GM12864 (cell line): ENCODE measurements at places on chromosomes 12 and 14.
A peak's percentile ranks its signal among the peaks of the same experiment; 100 is the strongest.

DNA sequence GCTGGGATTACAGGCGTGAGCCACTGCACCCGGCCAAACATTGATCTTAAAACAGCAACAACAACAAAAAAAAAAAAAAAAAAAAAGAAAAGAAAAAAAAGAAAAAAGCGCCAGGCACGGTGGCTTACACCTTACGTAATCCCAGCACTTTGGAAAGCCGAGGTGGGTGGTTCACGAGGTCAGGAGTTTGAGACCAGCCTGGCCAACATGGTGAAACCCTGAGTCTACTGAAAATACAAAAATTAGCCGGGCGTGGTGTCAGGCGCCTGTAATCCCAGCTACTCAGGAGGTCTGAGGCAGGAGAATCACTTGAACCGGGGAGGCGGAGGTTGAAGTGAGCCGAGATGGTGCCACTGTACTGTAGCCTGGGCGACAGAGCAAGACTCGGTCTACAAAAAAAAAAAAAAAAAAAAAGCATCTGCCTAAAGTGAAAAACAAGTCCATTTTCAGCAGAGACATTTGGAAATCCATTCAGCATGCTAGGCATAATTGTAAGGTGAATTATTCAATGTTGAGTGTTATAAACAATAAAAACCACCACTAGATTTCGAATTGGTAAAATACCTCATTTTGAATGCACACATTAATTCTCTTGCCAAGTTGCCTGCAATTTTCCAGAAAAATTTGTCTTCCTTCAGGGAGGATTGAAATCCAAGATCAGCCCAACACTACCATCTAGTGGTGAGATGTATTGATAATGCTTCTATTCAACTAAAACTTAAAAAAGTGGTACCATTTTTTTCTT lies 8.0 kb upstream of the CERS5 start:
- DNase-seq, result no peak

- no peak for DNase-seq
Observed at GRCh38 chr14:91352728-91353692, 64.6 kb downstream of the CCDC88C start.

DNA sequence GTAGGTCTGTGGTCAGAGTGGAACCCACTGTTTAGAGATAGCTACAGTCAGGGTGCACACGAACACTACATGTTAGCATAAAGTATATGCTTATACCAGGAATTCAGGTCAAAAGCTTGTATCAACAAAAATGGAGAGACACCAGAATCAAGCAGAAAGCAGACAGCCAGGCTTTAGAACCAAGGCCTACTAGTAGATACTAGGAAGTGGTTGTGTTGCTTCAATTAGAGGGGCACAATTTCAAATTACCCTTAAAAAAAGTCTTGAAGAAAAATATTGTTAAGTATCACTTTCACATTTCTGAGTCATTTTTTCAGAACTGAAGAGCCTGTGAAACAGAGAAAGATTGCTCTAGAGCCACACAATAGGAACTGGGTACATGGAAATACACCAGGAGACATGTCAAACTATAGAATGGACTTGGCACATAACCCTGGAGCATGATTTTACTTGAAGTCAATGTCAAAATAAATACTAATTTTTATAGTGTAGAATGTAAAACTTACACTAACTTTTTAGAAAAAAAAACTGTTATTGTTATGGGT lies 41.6 kb downstream of the LRRC9 start:
- DNase-seq, result peak; percentile 16

DNA sequence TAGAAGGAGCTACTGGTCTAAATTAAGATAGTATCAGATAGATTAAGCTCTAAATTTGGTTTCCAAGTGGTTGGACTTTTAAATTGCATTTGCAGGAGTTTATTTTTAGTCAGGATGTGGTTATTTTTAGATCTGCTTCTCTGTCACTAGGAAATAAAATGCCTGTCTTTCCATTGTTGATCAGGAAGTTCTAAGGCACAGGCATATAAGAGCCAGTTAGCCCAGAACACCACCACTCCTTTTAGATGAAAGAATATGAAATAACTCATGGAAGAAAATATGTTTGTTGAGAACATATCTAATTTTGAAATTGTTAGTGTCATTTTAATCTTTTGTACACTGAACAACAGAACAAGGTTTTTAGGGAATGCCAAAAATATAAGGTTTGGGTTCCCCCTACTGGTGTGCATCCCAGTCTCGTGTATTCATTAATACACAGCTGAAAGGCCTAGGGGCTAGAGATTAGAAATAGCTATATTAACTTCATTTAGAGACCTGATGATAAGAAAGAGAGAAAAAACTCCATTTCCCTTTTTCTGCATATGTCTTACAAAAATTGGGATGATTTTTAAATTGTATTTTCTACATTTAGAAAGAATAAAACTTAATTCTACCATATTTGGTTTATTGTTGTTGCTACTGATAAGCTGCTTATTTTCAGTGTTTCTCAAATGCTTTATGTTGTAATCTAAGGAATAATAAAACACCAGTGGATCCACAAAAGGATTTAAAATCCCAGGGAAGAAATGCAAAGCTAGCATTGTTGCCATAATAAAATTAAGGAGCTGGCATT lies 67.2 kb downstream of the RIC8B start:
- DNase-seq, result peak; percentile 5

DNA sequence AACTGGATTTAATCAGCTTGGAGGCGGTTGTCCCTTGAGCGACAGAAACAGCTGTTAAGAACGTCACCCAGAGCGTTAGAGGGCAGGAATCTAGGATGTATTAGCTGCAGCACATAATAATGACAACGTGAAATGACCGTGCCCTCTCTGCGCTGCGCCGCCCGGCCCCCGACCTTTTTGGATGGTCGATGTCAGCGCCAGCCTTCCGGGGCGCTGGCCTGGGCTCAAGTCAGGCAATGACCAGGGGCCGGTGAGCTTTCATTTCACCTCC lies 427 bp upstream of the TMEM120B start:
- DNase-seq, result no peak

DNA sequence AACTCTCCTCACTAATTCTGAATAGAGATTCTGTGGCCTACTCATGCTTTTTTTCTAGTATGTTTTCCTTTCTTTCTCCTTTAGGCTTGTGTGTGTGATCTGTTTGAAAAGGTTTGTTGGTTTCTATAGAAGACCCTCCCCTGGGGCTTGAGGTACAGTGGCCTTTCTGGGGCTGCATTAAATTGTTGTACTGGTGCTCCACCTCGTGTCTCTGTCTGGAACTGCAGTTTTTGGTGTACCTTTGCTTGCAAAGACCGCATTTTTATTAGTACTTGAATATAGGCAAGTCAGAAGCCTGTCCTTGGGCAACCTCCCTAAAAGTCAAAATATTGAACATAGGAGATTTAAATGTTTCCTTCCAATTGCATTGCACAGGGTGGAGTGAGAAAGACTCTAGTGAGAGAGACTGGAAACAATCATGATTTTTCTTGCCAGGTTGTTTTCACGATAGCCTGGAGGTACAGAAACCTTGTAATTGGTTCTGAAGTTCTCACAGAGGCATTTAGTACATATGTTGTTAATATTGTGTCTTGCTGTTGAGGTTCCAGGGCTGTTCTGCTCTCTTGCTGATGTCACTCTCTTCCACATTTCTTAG lies 39.0 kb downstream of the SLCO1B1 start:
- peak; percentile 10 for DNase-seq

DNA sequence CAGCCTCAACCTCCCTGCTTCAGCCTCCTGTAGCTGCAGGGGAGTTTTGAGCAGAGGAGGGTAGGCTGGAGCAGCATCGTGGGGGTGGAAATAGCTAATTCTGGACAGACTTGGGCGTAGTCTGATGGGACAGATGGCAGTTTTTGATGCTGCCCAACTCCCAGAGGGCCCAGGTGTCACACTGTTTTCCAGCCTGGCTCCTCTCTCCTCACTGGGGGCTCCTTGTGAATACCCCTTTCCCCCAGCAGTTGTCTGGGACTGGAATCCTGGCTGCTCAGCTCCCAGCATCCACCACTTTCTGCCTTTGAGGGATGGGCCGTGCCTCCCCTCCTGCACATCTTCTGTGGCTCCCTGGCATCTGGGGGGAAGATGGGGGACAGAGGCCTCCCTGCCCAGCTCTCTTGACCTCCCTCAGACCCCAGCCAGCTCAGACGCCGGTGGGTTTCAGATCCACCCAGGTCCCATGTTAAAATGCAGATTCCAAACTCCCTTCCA lies 34.0 kb downstream of the SH2B3 start:
- no peak for DNase-seq

- no peak for DNase-seq
Observed at GRCh38 chr12:102851246-102851645, 65.8 kb downstream of the PAH start.

DNA sequence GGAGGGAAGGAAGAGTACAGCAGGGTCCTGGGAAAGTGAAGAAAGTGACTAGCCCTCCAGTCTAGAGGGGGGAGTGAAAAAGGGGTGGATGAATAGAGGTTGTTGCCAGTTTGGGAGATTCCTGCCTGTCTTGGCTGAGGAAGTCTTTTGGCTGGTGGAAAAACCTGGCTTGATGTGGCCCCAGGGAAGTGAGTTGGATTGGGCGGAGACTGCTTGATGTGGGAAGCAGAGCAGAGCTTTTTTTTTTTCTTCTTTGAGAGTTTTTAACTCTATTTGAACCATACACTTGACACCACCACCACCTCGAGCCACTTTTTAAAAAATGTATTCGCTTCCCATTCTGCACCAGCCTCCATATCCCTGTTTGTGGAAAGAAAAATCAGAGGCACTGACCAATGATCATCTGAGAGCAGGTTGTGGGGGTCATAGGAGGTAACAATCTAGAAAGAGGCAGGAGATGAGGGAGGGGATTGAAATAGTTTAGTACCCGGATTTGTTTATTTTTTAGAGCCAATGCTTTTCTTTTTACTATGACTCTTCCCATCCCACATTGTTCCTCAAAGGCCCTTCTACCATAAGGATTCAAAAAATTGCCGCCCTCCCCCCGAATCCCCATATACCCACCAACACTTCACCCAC lies 690 bp upstream of the DTX3 start:
- DNase-seq, result no peak

GRCh38 chr14:75885829-75886228 lies 96.0 kb downstream of the TGFB3 start:
- DNase-seq, result no peak

DNA sequence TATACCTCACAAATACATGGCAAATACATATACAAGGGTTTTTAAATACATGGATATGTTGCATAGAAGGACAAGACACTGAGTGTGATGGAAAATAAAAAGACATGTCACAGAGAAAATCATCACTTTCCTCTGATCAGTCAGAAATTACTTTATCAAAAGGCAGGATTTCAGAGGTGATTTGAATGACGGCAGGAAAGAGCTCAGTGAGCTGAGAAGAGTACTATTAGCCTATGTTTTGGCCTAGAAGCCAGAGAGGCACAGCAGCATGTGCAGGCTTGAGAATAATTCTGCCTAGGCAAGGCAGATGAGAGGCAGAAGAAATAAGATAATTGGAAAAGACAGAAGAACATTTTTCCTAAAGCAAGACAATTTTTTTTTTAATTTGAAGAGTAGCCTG lies 94.9 kb downstream of the BCAT1 start:
- DNase-seq, result no peak

DNA sequence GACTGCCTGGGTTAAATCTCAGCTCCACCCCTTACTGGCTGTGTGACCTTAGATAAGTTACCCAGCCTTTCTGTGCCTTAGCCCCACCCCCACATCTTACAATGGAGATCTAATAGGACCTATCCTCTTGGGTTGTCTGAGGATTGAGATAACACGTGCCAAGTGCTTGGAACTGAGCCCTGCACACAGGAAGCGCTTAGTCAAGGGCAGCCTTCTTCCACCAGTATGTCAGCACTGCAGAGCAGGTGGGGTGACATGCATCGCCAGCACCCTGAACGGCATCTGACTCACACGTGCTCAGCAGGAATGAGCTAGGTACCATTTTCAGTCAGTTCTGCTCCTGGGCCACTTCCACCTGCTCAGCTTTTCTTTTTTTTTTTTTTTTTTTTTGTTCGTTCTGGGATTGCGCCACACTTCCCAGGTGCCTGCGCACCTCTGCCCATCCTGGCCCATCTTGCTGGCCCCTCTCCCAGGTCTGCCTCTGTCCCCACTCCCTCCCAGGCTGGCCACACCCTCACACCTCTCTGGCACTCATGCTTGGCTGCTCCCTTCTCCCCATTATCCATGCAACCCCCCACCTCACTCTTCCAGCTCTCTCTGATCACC lies 19.6 kb downstream of the LGMN start:
- peak; percentile 62 for DNase-seq

GRCh38 chr14:100818221-100818699 lies 7.7 kb upstream of the MEG3 start:
- no peak for DNase-seq

DNA sequence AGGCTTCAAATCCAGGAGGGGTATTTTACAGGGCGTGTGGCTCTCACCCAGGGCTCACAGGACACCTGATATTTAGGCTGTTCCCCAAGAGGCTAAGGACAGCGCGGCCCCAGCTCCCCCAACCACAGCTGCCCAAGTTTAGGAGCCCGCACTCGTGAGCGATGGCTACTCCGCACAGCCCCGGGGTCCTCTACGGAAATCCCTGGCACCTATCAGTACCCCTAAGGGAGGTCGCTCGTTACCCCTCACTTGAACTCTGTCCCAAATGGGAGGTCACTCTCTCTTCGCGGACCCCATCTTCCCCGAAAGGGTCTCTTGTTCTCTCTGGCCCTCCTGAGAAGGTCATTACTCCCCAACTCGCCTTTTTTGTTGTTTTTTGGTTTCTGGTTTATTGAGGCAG lies 708 bp upstream of the P2RX4 start:
- DNase-seq, result no peak

- no peak for DNase-seq
Observed at GRCh38 chr12:53232646-53233461, 845 bp upstream of the RARG start.

- DNase-seq, result no peak
Observed at GRCh38 chr12:2644683-2645405, 149.9 kb upstream of the FKBP4 start.

GRCh38 chr12:25950329-25951115 lies 8.0 kb upstream of the RASSF8 start:
- DNase-seq, result no peak

GRCh38 chr14:65080960-65081747 lies 21.2 kb downstream of the MAX start:
- DNase-seq, result no peak
